ENCODE measurements at places on chromosomes 12 and 14. TPM values are rescaled to one million over a fixed set of nuclear protein-coding genes. Genes with fewer than 3 reads are reported as not detected.

The SEC23A gene
- total RNA-seq, result 169 TPM

The P3H3 gene
- 1.5 TPM for total RNA-seq

The GPRC5D gene
- total RNA-seq, result not detected

The TROAP gene
- not detected for total RNA-seq

The CDH24 gene
- total RNA-seq, result 0.50 TPM

DNA sequence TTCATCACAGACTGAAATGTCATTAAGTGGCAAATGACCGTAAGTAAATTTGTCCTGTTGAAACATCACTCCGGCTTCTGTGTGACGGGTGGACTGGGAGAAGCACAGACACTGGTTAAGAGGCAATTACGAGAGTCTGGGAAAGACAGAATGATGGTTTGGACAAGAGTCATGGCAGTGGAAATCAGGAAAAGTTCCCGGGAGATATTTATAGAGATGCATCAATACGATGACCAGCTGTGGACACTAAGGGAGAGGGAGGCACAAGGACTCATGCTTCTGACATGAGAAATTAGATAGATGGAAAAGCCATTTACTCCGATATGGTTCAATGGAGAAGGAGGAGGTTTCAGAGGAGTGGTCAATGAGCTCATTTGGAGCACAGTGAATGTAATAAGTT is 27.3 kb downstream of the CKAP4 start:
- no peaks in the 10 kb centered on the region for H3K27me3 ChIP-seq
- no peak overlapping the region for H3K27ac ChIP-seq
- H3K36me3 ChIP-seq, result no peaks in the 10 kb centered on the region

- H3K4me3 ChIP-seq, result no peak overlapping the region
- no peaks in the 10 kb centered on the region for H3K27me3 ChIP-seq
- DNase-seq, result no peak
- no peaks in the 10 kb centered on the region for H3K4me1 ChIP-seq
- H3K36me3 ChIP-seq, result no peaks in the 10 kb centered on the region
Observed at GRCh38 chr14:92615451-92615850, 101.9 kb downstream of the RIN3 start.

DNA sequence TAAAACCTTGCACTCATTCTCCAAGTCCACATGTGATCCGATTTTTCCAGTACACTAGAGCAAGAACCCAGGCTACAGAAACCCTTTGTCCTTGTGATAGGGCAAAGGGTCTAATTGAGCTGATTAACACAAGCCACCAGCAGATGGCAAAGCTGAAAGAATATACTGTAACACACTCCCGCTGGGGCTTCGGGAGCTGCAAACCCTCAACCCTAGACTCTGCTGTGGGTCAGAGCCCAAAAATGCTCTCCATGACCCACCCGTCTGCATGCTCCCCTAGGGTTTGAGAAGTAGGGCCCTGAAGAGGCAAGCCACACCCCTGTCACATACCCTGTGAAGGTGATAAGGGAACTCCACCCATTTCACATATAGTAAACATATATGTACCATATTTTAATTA is 33.6 kb upstream of the PCNX1 start:
- no peak overlapping the region for H3K27ac ChIP-seq
- H3K27me3 ChIP-seq, result no peaks in the 10 kb centered on the region
- no peak overlapping the region for H3K4me3 ChIP-seq

GRCh38 chr12:96219700-96220206 is 25.6 kb downstream of the ELK3 start:
- no peaks in the 10 kb centered on the region for H3K36me3 ChIP-seq
- DNase-seq, result no peak
- H3K4me1 ChIP-seq, result no peaks in the 10 kb centered on the region
- H3K4me3 ChIP-seq, result no peak overlapping the region
- H3K27ac ChIP-seq, result no peak overlapping the region
- H3K27me3 ChIP-seq, result no peaks in the 10 kb centered on the region

GRCh38 chr12:109915171-109916040 is 15.3 kb downstream of the TCHP start:
- DNase-seq, result no peak
- H3K27ac ChIP-seq, result no peak overlapping the region
- peaks cover 5% of the 10 kb centered on the region for H3K4me1 ChIP-seq
